ENCODE measurements at places on chromosomes 1 and 21. TPM values are rescaled to one million over a fixed set of nuclear protein-coding genes. Genes with fewer than 3 reads are reported as not detected.

- DNase-seq = no peak
Observed at GRCh38 chr1:175564119-175564518, 179.3 kb downstream of the TNR start.

DNA sequence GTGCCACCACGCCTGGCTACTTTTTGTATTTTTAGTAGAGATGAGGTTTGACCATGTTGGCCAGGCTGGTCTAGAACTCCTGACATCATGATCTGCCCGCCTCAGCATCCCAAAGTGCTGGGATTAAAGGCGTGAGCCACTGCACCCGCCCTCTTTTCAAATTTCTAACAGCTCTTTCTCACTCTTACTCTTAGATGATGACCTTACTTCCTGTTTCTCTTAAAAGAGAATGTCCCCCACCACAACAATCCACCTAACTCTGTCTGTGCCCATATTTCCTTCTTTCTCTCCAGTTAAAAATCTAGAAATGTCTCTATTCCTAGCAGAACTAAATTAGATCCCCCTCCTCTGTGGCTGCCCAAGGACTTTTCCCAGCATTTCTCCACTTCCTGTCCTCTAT lies 46.6 kb upstream of the RGS2 start:
- no peak for DNase-seq

DNA sequence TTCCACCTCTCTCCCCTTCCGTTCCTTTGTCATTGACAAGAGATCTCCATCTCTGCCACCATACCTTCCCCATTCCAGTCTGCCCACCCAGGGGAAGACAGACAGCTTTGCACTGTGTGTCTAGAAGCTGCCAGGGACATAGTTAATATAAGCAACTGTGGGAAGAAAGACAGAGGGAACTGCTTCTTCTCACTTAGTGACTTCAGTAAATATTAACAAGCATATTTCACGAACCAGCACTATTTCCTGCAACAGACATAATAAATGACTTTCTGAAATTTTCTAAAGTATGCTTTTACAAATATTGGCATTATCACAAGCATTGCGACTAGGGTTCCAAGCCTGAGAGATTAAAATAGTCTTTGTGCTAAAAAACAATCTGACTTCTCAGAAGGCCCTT lies 43.2 kb upstream of the SLC6A9 start:
- DNase-seq = no peak

Gene PRR9
- not detected for total RNA-seq

DNA sequence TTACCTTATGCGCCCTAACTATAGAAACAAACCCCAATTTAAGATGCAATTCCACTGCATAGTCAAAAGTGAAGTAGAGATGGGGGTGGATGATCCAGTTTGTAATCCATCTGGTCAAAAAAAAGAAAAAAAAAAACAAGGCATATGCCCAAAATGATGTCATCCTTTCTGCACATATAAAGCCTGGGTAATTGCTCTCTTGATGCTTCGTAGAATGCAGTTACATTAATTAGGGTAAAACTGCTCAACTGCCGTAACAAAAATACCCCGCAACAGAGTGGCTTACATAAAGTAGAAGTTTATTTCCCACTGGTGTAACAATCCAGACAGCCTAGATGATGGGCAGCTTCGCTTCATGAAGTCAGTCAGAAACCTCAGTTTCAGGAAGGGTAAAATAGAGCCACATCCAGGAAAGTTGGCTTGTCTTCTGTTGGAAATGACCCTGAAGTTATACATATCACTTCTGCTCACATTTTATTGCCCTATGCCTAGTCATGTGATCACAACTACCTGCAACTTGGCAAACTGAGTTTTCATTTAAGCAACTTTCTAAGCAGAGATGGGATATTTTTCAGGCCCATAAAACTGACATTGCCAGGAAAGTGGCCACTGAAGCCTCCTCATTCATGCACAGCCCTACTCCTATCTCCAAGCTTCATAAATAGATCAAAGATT lies 221.7 kb downstream of the C1orf94 start:
- DNase-seq = no peak

Gene ANKRD34A
- 0.04 TPM for total RNA-seq

DNA sequence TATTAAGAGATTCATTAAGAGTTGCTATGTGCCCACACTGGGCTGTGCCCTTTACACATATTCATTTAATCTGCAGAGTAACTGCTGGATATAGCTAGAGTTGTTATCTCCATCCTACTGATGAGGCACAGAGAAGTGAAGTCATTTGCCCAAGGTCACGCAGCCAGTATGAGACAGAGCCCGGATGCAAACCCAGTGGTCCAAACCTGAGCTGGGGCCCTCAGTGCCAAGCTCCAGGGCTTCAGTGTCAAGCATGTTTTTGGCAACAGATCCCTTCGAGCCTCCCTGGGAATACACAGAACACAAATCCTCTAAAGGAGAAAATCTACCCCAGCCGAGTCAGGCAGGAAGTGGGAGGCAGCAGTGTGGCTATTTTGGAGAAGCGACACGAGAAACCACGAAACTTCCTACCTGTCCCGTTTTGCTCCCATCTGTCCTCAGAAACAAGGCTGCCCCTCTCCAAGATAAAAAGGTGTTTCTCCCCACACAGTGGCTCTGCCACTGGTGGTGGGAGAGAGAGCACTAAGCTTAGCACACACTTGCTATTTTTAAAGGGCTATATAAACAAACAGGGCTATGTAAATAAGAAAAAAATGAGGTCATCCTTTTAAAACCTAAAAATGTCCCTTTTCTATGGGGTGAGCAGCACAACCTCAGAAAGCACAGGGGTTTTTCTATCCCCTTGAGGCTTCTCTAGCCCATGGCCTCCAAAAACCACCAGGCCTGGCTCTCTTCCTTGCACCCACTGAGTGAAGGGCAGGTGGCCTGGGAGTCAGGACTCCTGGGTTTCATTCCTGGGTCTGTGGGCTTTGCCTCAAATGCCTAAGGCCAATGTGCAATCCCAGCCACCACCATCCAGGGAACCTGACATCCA lies 138.6 kb upstream of the EDN2 start:
- no peak for DNase-seq

DNA sequence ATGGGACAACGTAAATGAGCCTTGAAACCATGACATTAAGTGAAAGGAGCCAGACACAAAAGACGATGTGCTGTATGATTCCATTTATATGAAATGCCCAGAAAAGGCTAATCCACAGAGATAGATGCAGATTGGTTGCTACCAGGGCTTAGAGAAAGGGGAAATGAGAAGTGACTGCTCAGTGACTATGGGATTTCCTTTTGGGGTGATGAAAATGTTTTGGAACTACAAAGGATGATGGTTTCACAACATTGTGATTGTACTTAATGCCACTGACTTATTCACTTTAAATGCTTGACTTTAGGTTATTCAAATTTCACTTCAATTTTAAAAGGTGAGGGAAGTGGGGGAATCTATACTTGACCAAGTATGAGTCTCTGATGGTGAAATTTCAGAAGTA lies 414.3 kb downstream of the SETD4 start:
- DNase-seq = no peak

DNA sequence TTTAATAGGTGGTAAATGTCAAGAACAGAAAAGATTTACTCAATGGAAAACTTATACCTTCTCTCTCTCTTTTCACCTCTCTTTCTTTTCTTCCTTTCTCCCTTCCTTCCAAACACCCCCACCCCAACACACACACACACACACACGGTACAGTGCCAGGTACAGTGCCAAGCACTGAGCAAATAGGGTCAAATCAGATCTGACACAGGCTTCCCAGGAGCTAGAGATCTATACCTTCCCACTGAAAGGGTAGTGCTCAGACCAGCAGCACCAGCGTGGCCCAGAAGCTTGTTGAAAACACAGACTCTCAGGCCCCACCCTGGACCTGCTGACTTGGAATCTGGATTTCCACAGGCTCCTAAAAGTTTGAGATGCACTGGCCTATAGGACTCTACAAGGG lies 31.9 kb downstream of the IRF2BP2 start:
- DNase-seq = no peak

Gene GLMN
- total RNA-seq = 3.9 TPM

- DNase-seq = no peak
Observed at GRCh38 chr1:58922302-58923089, 138.6 kb upstream of the JUN start.

DNA sequence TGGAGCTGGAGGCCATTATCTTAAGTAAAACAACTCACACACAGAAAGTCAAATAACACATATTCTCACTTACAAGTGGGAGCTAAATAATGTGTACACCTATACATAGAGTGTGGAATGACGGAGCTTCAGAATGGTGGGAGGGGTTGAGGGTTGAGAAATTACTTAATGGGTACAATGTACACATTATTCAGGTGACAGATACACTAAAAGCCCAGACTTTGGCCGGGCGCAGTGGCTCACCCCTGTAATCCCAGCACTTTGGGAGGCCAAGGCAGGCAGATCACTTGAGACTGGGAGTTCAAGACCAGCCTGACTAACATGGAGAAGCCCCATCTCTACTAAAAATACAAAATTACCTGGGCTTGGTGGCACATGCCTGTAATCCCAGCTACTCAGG lies 24.9 kb upstream of the LRIG2 start:
- no peak for DNase-seq

GRCh38 chr1:70483342-70483741 lies 72.3 kb downstream of the CTH start:
- no peak for DNase-seq

GRCh38 chr1:220550811-220551399 lies 23.0 kb downstream of the MARK1 start:
- no peak for DNase-seq

- no peak for DNase-seq
Observed at GRCh38 chr1:153356392-153357075, 1.1 kb upstream of the S100A9 start.

Gene SLC5A9
- total RNA-seq = not detected

DNA sequence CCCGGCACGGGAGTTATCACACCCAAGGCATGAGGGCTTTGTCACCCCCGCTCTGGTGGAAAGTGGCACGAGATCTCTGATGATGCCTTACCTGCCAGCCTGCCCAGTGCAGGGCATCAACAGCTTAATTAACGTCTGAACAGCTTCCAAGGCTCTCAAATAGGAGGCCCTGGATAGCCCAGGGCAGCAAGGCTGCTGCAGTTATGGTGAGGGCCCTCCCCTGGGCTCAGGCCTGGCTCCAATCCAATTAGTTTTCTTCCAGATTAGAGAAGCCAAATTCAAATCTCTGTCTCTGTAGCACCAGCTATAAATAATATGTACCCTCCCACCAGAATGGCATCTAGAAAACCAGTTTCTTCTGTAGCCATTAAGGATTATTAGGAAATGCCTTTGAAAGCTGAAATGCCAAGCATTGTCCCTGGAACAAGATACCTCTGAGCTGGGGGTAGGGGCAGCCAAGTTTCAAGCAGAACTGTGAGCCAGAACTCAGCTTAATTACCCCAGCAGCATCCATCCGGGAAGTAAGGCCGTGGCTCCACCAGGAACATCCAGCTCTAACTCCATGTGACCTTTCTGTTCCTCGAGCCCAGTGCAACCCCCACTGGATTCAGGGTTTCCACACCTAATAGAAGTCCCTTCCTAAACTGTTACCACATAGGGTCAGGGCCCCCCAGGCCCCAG lies 12.5 kb downstream of the QSOX1 start:
- DNase-seq = no peak

Gene CR1L
- not detected for total RNA-seq

Gene HSD11B1
- 5.9 TPM for total RNA-seq
